ENCODE measurements at places on chromosomes 13 and 19.

- DNase-seq: no peak
These were observed 6.9 kb downstream of the NLRP5 start for GRCh38 chr19:55993492-55993891.

GRCh38 chr13:34085204-34085603, 267.3 kb downstream of the RFC3 start:
- no peak for DNase-seq

DNA sequence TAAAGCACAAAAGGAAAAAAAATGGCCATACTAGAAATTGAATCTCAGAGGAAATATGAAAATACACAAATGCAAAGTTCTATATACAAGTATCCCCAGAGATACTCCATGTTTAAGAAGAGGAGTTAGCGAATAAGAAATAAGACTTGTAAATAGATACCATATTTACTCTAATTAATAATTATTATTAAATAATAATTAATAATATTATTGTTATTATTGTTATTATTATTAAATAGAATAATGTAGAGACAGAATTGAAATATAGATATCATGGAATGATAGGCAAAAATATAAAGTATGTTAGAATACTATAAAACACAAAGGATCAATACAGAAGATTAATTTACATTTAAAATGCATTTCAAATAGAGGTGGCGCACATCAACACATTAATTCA, 1047.5 kb upstream of the MIR17HG start:
- DNase-seq: no peak

GRCh38 chr19:435056-435706, 25.7 kb downstream of the SHC2 start:
- no peak for DNase-seq

Data from KBM-7 (cell line).